Activated T-helper 17 cell treated with anti-CD3 and anti-CD28 coated beads, Interleukin-2, amount 50 U/mL, for 72 hours (primary cell): ENCODE measurements at places on chromosomes 4 and X. TPM values are rescaled to one million over a fixed set of nuclear protein-coding genes. Genes with fewer than 3 reads are reported as not detected.

- ATAC-seq = no peak
Observed at GRCh38 chr4:77450006-77450405, 155.6 kb upstream of the CXCL13 start.

DNA sequence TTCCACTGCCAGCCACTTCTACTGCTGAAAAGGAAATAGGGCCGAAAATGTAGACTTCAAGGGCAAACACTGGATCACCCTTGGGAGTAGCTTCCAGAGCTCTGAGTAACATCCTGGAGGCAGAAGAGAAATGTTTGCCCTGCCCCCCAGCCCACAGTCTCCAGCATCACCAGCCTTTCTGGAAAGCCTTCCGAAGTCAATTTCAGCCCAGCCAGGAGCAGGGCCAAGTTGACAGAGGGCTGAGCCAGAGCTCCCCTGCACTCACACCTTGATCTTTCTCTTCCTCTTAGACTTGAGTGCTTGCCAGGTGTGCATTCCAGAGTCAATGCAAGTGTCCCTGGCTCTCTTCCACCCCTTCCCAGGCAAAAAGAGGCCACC is 35.2 kb downstream of the SLC25A5 start:
- no peak for ATAC-seq

The HAND2 gene
- not detected for total RNA-seq

DNA sequence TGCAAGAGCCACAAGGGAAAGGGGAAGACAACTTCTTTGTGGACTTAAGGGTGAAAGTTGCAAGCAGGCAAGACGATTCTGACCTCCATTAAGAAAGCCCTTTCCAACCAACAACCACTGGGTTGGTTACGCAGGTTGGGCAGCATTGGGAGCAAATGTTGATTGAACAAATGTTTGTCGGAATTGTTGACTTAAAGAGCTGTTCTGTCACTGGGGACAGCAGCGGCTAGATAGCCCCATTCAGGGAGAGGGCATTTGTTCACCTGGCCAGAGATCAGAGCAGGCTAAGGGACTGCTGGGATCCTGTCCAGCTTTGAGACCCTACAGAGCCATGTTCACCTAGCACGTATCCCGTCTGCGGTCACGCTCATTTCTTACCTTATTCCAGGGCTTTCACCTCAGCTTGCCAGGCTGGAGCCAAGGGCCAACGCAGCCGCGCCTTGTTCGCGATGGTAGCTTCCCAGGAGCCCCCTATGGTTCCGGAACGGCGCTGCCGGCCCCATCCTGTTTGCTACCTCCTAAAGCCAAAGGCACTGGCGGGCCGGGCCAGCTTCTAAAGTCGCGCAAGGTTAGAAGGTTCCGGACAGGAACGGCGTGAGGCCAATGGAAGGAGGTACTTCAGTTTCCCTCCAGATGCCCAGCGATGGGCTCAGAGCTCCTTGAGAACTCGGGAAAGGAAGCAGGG is 24.6 kb downstream of the F9 start:
- ATAC-seq = no peak

DNA sequence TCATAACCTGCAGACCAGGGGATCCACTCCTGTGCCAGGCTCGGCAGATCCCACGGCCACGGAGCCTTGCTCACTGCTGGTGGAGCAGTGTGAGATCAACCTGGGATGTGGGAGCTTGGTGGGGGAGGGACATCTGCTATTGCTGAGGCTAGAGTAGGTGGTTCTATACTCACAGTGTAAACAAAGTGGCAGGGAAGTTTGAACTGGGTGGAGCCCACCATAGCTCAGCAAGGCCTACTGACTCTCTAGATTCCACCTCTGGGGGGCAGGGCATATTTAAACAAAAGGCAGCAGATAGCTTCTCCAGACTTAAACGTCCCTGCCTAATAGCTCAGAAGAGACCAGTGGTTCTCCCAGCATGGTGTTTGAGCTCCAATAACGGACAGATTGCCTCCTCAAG is 54.7 kb upstream of the EPHA5 start:
- no peak for ATAC-seq

DNA sequence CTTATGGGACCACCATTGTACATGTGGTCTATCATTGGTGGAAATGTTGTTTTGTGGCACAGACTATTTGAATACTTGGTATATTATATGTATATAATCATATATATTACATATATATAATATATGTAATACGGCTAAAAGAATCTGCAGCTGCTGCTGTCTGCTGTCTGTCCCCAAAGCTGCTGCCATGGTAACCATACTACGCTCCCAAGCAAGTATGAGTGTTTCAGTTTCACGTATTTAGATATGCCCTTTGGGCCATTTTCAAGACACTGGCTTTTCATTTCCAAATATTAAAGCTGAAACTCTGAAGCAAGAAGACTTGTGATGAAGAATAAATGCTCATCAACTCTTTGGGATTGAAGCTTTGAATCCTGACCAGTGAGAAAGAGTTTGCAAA is 42.0 kb upstream of the ARSJ start:
- no peak for ATAC-seq

- no peak for ATAC-seq
Observed at GRCh38 chr4:163755013-163755412, 260.5 kb downstream of the TMA16 start.

The F8 gene
- total RNA-seq = 5.6 TPM

- no peak for ATAC-seq
Observed at GRCh38 chrX:30301208-30301607, 8.0 kb downstream of the NR0B1 start.

GRCh38 chr4:189771696-189772361 is 168.8 kb upstream of the FRG1 start:
- ATAC-seq = peak; percentile 34

The ADH7 gene
- not detected for total RNA-seq

- peak; percentile 18 for ATAC-seq
Observed at GRCh38 chrX:53713987-53714579, 27.6 kb upstream of the HUWE1 start.

The ABCG2 gene
- total RNA-seq = 0.63 TPM

DNA sequence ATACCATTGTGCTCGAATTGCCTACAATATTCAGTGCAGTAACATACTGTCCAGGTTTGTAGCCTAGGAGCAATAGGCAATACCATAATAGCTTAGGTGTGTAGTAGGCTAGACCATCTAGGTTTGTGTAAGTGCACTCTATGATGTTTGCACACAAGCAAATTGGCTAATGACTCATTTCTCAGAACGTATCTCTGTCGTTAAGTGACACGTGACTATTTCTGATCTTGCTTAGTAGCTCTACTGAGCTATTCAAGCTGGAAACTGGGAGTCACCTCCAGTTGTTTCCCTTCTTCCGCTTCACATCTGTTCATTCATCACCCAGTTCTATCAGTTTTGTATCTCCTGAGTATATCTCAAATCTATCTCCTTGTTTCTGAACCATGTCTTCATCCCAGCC is 86.1 kb downstream of the HNRNPD start:
- peak; percentile 42 for ATAC-seq

GRCh38 chr4:152181150-152181549 is 354.7 kb downstream of the FBXW7 start:
- no peak for ATAC-seq

GRCh38 chr4:141294306-141294705 is 73.6 kb downstream of the ZNF330 start:
- no peak for ATAC-seq

- peak; percentile 45 for ATAC-seq
Observed at GRCh38 chrX:1246816-1247215, 21.8 kb upstream of the CSF2RA start.

The EFHC2 gene
- total RNA-seq = 0.15 TPM

DNA sequence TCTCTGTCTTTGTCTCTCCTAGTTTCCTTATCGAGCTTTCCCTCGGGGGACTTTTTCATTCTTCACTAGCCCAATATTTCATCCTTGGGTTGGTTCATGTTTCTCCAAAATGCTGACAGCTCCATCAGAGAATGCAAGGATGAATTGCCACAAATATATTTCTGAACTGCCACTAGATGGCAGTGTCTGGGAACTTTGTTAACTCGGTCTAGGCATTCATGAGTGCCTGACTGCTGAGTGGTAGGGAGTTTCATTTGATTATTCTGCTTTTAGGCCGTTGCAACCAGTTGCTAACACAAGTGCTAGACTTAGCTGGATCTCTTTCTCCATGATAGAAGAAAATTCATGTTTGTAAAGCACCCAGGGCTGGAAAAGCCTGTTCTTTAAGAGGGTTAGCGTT is 73.5 kb upstream of the RAP2C start:
- ATAC-seq = no peak

- ATAC-seq = no peak
Observed at GRCh38 chrX:136318156-136318555, 17.4 kb downstream of the ADGRG4 start.

The SPANXA1 gene
- total RNA-seq = not detected

DNA sequence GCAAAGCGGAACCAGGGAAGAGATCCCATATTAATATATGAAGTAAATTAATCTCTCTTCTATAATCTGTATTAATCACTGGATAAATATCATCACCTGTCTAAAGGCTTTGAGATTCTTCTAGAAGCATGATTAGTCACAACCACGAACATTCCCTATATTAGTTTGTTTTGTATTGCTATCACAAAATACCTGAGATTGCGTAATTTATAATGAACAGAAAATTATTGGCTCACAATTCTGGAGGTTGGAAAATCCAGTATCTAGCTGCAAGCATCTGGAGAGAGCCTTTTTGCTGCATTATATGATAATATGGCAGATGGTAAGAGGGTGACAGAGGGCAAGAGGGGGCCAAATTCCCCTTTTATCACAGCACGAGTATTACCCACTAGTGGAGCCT is 532.6 kb upstream of the EPHA5 start:
- ATAC-seq = no peak

The RNF175 gene
- 0.37 TPM for total RNA-seq

DNA sequence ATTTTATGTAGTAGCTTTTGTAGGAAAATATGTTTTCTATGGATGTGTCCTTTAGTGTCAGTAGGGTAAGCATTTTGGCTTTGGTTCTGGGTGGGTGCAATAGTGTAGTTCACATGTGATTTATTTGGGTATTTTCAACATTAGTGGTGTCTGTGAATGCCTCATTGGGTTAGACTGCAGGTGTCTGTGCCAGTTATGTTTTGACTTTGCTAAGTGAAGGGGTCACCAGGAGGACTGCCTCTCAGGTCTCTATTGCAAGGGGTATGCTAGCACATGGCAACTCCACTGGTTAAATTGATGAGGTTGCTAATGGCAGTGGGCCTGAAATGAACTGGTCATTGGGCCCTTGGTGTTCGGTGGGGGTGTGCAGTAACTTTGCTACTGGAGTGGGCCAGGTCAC is 467.1 kb downstream of the NAF1 start:
- no peak for ATAC-seq

DNA sequence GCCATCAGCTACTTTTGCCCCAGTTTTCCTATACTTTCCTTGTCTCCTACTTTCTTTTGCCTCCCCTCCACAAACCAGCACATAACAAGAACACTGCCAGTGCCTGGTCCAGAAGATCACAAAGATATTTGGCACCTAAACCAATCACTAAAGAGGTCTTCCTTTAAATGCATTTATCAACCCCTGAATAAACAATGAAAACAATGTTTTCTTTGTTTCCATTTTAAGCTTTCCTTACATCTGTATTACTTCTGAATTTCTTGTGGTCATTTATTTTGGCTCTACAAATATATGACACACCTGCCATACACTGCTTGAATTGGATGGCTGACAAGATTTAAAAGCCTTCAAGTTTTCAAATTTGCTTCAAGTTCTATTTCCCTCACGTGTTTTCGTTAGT is 43.9 kb downstream of the MBNL3 start:
- no peak for ATAC-seq

GRCh38 chrX:150694738-150695410 is 1.7 kb downstream of the MTMR1 start:
- ATAC-seq = peak; percentile 59

- ATAC-seq = no peak
Observed at GRCh38 chr4:155079871-155080270, 128.6 kb upstream of the NPY2R start.

The RIBC1 gene
- total RNA-seq = 0.74 TPM

The CFAP47 gene
- total RNA-seq = not detected

GRCh38 chrX:115147220-115147619 is 42.0 kb upstream of the RBMXL3 start:
- no peak for ATAC-seq

DNA sequence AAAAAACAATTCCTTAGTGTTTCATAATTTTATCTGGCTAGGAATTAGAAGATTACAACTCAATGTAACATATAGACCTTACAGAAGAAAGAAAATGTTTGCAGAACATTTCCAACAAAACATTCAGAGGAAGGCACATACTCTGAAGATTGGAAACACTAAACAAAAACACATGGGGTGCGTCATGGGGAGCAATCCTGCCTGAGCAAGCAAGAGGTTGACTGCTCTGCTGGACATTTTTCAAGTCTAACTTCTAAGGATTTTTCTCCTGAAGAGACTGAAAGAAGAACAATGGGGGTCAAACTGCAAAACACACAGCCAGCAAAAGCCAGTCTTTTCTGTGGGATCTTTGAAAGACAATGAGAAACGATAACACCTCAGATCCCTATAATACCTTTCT is 182.8 kb downstream of the GUCY2F start:
- ATAC-seq = no peak

DNA sequence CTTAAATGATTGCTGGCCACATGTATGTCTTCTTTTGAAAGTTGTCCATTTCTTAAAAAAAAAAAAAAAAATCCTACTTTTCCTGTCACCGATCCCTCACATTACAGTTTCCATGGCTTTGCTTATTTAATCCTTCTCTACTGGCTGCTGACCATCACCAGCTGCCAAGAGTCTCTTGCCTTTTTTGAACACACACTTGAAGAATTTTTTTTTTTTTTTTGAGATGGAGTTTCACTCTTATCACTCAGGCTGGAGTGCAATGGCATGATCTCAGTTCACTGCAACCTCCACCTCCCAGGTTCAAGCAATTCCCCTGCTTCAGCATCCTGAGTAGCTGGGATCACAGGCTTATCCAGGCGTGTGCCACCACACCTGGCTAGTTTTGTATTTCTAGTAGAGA is 134.0 kb downstream of the ANXA5 start:
- ATAC-seq = no peak

The PRRG3 gene
- total RNA-seq = not detected

DNA sequence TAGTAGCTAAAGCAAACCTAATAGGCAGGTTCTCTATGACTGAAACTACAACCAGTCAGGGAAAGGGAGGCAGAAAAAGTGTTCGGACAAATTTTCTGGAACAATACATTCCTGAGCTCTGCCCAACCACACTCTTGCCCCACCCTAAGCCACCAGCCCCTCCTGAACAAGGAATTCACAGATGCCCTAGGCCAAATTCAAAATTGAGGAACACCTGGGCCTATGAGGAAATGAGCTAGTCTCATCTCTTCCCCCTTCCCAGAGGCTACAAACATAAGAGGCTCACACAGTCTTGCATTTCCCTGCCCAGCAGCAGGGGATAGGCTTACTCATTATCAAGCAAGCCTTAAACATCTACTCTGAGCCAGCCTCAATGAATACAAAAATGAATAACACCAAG is 284.7 kb downstream of the ZNF674 start:
- no peak for ATAC-seq

The USP51 gene
- 2.0 TPM for total RNA-seq

The HGFAC gene
- total RNA-seq = not detected

GRCh38 chr4:38283724-38284123 is 323.5 kb downstream of the PTTG2 start:
- peak; percentile 28 for ATAC-seq

GRCh38 chr4:81049907-81050306 is 19.4 kb downstream of the BMP3 start:
- no peak for ATAC-seq

- no peak for ATAC-seq
Observed at GRCh38 chr4:157459785-157460184, 239.3 kb downstream of the GRIA2 start.

The SHISA3 gene
- total RNA-seq = not detected
